ENCODE measurements at places on chromosomes 5 and 9.

DNA sequence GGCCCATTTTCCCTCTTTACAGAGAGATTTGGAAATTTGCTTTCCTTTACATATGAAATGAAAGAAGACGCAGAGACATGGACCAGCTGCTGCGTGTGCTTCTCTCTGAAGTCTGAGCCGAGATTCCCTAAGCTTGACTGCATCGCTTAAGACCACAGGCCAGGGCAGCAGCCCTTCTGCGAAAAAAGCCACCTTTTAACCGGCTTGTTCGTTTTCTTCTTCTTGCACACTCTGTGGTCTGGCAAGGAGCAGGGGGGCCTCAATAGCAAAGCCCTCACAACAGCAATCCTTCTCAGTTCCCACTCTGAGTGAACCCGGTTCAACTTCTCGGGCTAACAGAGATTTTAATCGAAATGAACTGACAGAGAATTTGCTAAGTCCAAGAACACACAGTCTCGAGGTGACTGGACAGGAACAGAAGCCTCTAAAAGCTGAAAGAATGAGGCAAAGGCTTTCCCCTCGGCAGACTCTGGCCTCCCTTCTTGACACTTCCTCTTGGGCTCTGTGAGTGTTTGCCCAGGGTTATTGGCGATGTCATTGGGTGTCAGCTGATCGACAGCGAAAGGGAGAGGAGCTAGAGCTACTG, 512.9 kb upstream of the KLF4 start:
- DNase-seq: no peak

GRCh38 chr5:149144637-149145036, 3.3 kb downstream of the ABLIM3 start:
- no peak for DNase-seq

- DNase-seq: no peak
These were observed 9.6 kb upstream of the IFNE start for GRCh38 chr9:21491756-21492155.

- no peak for DNase-seq
These were observed 10.6 kb upstream of the MAP1B start for GRCh38 chr5:72096602-72097188.

DNA sequence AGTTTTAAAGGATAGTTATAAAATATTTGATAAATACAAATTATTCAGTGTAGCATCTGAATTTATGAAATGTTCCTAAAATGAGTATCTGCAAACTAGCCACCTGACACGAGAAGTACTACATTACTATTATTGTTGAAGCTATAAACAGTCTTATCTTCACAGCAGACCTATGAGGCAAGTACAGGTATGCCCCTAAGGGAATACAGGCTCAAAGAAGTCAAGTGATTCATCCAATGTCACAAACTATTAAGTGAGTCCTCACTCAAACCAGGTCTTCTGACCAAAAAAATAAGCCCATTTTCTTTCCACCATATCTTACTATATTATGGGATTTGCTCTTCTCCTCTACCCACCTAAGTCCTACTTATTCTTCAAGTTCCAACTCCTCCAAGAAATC, 28.7 kb downstream of the STRBP start:
- no peak for DNase-seq

DNA sequence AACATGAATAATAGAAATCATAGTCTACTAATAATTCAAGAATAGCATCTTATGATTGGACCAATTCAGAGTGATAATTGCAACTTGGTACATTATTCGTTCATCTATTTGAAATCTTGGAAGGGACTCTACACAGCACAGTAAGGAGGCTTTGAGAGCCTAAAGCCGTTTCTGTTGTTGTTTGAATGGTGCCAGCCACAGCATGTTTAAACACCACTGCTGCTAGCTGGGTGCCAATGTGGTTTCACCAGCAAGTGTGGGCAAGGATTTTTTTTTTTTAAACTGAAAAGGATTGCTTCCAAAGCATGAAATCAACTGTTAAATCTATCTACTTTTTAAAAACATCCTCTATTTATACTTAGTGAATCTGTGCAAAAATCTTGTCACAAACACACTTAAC, 253.9 kb upstream of the MAP3K1 start:
- DNase-seq: no peak

DNA sequence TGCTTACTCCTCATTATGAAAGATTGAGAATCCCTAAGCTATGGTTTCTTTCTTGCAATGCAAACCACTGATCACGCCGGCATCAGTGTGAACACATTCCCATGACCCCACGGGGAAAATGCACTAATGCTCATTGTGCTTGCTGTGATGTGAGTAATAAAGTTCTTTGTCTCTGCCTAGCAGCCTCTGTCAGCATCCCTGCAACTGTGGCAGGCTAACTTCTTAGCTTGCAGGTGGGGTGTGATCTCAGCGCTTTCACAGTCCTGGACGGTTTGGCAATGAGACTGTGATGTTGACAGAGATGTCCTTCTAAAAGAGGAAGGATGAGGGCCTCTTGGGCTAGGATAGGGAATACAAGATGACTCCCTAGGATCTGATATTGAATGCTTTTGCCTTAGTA, 1218.7 kb downstream of the EFNA5 start:
- DNase-seq: no peak

- DNase-seq: no peak
These were observed 63.3 kb downstream of the CARTPT start for GRCh38 chr5:71782393-71782770.

DNA sequence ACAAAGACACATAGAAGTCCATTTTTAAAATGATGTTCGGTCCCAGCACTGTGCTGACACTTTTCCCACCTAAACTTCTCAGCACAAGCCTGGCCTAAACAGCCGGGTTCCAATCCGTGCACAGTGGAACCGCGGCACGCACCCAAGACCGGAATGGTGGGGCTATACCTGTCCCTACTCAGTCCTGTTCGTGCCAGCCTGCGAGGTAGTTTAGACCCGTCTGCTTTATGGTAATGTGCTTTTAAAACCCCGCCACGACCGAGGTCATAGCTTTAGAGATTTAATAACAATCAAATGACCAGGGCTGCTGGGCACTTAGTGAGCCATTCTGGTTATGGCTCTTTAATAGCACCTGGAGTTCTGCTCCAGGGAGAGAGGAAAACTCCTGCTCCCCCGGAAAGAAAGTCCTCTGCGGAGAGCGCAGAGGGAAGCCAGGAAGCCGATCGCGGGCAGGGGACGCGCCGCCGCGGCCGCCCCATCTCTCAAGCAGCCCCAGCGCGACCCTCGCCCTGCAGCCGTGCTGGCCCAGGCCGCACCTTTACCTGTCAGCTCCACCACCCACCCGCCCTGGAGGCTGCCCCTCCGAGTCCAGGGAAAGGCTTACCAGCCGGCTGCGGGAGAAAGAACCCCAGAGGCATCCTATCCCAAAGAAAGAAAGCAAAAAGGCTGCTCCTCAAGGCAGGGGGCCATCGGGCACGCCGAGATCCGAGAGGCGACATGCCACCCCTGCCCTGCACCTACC, 511 bp downstream of the ARL15 start:
- DNase-seq: peak; percentile 22

DNA sequence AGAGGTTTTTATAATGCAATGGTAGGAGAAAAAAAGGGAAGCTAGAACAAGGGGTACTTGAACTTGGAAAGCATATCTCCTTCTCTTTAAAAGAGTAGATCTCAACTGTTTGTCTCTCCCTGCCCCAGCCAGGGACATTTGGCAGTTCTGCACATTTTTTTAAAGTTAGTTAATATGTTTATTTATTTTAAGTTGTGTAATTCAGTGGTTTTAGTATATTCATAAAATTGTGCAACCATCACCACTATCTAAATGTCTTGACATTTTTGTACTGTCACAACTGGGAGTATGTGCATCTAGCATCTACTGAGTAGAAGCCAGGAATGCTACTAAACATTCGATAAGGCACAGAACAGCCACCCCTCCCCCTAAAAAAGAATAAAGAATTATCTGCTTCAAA, 103.5 kb upstream of the DPYSL3 start:
- DNase-seq: no peak

DNA sequence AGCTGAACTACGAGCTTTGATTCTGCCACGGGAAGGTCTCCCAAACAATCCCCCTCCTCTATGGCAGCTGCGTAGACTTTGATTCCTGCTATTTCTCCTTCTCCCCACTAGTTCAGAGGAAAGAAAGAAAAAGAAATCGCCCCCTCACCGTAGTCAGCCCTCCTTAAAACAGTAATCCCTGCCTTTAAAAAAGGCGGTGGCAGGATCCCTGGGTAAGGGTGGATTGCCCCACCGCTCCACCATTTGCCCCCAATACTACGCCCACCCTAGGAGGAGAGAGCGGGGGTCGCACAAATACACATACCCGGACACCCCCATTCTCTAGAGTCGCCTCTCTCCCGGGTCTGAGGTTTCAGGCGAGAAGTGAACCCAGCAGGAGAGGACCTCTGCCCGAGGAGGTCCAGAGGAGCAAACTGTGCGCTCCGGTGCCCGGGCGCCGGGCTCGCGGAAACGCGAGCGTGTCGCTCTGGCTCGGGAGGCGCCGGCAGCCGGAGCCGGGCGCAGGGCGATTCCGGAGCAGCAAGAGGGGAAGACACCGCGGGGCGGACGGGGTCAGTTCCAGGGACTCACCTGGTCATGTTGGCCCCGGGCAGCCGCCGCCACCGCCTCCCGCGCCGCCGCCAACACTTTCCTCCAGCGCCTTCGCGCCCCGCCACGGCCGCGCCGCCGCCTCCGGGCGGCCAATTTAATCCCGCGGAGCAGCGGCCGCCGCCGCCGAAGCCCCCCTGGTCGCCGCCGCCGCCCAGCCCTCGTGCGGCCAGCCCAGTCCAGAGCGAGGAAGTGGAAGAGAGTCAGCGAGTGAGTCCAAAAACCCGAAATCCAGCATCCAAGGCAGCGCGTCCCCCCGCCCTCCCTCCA, 1057.7 kb upstream of the DMAC1 start:
- DNase-seq: peak; percentile 39

DNA sequence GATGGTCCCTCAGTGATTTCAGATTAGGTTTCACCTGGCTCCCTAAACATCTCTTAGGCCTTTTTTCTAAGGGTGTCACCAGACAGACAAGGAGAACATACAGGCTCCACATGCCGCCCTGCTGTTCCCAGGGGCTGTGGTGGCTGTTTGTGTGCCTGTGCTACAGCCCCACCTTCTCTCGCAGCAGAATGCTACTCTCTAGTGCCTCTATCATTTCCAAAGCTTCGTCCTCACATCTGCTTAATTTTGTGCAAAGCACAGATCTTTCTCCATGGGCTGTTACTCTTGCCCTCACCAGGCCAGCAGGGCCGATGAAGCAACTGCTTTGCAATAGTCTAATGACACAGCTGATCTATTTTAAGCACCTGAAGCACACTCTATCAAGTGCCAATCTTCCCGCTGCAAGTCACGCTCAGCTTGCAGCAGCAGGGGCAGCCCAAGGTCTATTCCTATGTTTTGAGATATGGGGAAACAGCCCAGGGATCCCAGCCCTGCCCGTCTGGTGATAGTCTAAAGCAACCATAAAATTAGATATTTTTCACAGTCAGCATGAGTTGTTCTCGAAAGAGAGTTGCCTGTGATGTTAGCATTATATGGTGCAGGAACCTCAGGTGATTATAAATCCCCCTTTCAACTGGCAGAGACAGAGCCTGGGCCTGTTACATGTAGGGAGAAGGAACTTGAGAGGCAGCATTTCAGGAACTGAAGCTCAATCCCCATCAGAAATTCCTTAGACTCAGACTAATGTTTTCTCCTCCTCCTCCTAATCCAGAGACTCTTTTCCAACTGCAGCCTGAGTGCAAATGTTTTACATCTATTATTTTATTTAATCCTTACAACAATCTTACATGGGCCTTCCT, 12.7 kb downstream of the ABLIM3 start:
- peak; percentile 28 for DNase-seq

DNA sequence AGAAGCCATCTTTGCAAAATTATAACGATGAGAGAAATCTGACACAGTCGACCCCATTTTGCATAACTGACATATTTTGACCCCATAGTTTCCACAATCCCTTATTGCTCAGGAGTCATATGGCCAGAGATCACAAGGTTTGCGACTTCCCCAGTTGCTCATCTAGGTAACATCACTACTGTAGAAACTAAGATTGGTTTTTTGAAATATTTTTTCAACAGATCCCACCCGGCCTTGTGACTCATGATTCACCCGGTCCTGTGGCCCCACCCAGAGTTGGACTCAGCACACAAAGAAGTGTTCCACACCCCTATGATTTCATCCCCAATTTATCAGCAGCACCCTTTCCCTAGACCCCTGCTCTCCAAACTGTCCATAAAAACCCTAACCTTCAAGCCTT, 50.2 kb downstream of the TIMD4 start:
- DNase-seq: no peak

- no peak for DNase-seq
These were observed 1206.0 kb upstream of the C9orf72 start for GRCh38 chr9:28779243-28779642.

DNA sequence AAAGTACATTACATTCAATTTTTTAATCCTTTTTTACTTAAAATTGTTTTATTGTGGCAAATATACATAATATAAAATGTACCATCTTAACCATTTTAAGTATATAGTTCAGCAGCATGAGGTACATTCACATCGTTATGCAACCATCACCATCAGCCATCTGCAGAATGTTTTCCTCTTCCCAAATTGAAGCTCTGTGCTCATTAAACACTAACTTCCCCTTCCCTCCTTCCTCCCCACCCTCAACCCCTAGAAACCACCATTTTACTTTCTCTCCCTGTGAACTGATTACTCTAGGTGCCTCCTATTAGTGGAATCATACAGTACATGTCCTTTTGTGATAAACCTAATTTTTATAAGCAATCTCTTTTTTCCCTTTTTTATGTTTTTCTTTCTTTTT, 15.6 kb downstream of the TEX53 start:
- DNase-seq: no peak

DNA sequence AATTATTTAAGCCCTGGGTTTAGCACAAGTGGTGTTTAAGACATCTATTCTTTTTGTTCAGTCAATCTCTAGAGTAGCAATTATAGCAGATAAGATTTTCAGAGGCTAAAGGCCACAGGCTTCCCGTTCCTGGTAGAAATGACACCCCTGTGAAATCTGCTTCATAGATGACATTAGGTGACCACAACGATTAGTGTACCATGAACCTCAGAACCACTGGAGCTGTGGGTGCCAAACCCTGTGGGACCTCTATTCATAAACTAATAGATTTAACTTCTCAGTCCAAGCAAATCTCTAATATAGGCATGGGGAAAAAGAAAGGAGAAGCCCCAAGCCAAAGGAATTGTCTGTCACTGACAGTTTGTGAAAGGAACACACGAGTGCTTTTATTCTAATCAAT, 207.4 kb downstream of the ARRDC3 start:
- no peak for DNase-seq

DNA sequence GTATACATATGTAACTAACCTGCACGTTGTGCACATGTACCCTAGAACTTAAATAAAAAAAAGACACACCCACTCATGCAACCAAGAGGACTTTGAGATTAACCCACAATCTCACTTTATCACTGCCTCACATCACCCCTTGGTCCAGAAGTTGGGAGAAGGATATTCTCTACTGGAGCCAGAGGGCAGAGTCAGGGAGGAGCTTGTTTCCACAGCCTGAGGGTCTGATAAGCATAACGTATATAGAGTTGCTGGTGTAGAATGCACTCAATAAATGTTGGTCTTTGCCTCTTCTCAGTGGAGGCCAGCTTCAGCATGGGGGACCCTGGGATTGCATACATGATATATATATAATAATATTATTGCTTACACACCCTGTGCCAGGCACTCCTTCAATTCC, 10.1 kb downstream of the KCNV2 start:
- no peak for DNase-seq
